ENCODE measurements at places on chromosomes 6 and 20.

DNA sequence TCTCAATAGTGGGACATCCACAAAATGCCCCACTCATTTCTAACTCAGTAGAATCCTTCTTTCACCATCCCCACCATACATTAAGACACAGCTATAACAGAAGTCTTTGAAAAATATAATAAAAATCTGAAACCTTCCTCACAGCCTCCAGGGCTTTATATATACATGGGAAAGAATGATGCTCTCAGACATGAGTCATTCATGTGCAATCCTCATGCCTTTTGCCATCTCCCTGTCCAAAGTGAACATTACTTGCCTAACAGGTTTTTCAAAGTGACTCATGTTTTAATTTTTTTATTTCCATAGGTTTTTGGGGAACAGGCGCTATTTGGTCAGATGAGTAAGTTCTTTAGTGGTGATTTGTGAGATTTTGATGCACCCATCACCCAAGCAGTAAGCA lies 162.7 kb downstream of the RALGAPA2 start:
- no peak for DNase-seq

GRCh38 chr20:59644371-59644939 lies 40.1 kb downstream of the PHACTR3 start:
- DNase-seq: no peak

- no peak for DNase-seq
Measured at GRCh38 chr6:11621119-11621518, 83.6 kb downstream of the TMEM170B start.

DNA sequence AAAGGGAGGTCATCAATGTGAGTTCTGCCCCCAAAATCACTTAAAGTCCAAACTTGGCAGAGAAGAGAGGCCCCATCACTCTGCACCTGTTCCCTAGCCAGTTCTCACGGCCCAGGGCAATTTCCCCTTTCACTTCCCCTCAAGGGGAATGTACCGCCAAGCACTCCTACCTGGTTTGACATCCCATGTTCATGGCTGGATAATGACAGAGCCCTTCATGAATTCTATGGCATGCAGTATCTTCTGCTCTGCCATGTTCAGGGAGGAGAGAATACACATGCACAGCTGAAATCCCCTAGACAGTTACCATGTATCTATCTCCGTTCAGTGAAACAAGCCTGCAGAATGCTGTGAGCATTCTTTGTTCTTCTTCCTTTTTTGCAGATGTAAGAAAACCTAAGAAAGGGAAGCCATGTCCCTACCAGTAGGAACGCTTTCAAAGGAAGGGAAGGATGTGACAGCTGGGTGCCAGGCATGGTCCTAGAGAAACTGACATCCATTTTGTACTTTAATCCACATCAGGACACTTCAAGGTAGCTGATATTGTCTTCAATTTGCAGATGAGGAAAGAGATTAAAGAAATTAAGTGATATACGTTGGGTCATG lies 79.8 kb upstream of the ARID1B start:
- DNase-seq: no peak

- DNase-seq: no peak
Measured at GRCh38 chr20:44494681-44495080, 19.0 kb downstream of the TTPAL start.

- DNase-seq: no peak
Measured at GRCh38 chr20:46299078-46299477, 9.2 kb downstream of the CDH22 start.

GRCh38 chr6:82712826-82713225 lies 349.2 kb downstream of the TPBG start:
- no peak for DNase-seq

DNA sequence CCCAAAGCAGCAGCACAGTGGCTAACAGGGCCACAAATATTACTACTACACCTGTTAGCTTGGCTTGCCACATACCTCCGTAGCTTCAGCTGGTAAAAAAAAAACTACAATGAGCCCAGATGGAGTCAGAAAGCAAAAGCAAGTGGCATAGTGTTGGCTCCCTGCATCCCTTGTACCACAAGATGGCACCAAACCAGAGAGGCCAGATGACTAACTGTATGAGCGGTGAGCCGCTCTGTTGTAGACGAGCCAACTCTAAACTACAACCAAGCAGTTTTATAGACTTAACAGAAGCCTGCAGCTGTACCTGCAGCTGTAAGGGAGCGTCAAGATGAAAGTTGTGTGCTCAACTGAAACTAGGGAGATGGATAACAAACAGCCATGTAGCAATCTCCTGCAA lies 84.5 kb upstream of the MCHR2 start:
- no peak for DNase-seq

DNA sequence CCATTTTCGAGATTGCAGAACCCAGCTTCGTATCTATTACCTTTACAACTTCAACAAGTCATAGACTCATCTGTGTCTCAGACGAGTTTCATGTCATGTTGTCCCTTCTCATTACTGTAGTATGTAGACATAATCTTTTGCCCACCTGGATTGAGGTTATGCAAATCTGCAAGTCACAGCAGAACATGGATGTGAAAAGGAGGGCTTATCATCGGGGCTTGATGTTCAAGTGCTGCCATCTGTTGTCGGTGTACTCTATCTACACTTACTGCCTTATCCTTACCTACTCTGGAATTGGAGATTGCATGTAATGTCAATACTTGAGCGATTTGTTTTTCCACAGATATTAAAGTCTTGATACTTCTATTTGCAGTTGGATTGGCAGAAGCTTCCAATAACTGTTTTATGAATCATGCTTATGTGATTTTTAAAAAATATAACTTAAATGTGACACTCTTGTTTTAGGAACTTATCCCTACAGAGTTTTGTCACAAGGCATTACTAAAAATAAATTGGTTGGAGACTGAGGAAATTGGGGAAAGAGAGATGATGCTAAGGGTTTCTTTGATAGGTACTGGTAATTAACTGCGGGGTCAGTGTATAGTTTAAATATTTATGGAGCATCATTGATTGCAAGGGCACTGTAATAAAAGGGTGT lies 3.0 kb upstream of the GOPC start:
- DNase-seq: no peak

DNA sequence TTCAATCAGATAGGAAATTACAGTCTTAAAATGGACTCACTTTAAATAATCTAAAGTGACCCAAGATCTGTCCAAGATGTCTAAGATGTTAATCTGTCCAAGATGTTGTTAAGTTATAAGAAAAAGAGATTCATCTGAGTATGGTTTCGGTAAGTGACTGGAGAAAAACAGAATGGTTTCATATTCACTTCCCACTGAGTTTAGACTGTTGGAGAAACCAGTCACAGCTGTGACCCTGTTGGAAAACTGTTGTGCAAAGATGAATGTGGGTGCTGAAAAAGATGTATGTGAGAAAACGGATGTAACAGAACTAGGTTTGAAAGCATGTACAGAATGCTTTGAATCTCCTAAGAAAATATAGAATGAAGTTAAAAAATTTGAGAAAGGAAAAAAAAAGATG lies 325.9 kb downstream of the COL12A1 start:
- no peak for DNase-seq

GRCh38 chr20:2118783-2119182 lies 17.2 kb downstream of the STK35 start:
- DNase-seq: no peak

- no peak for DNase-seq
Measured at GRCh38 chr6:72911463-72912155, 289.7 kb downstream of the KCNQ5 start.

GRCh38 chr20:40948465-40949267 lies 80.0 kb upstream of the TOP1 start:
- DNase-seq: no peak

GRCh38 chr6:47663462-47664216 lies 34.7 kb upstream of the ADGRF4 start:
- DNase-seq: no peak

- DNase-seq: no peak
Measured at GRCh38 chr20:61575151-61575937, 323.3 kb downstream of the CDH4 start.

DNA sequence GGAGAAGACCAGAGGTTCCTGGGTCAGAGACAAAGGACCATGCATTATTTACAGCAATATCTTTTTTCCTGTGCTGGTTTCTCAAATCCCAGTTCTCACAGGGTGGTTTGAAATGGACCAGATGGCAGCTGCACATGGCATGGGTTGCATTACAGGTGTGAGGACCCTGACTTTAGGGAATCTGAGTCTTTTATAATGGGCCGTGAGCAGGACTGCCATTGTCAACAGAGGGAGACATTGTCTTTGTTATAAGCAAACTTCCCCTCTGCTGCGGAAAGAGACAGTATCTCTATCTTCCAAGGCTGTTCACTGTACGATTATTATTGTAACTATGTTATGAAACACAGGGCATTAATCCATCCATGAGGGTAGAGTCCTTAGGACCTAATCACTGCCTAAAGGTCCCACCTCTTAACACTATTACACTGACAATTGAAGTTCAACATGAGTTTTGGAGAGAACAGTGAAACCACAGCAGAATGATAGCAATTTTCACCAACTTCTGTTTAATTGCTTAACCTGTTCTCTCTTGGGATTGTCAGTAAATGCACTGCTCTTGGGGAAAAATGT lies 156.1 kb upstream of the AGPAT4 start:
- DNase-seq: no peak

DNA sequence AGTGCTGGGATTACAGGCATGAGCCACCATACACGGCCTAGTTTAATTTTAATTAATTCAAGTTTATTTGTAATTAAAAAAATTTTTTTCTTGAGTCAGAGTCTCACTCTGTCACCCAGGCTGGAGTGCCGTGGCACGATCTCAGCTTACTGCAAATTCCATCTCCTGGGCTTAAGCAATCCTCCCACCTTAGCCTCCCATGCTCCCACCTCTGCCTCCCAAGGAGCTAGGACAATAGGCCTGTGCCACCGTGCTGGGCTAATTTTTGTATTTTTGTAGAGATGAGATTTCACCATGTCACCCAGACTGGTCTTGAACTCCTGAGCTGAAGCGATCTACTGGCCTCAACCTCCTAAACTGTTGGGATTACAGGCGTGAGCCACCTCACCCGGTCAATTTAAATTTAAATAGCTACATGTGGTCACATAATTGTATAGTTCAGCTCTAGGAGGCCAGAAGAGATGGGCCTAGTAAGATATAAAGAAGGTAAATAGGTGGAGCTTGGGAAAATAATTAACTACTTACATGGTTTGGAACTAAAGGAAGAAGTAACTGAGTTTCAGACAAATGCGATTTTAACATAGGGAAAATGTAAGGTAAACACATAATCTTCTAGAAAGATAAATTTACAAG lies 220.0 kb upstream of the CITED2 start:
- DNase-seq: no peak

- no peak for DNase-seq
Measured at GRCh38 chr20:19673575-19673974, 84.5 kb upstream of the RIN2 start.

GRCh38 chr6:14037402-14038277 lies 79.9 kb upstream of the CD83 start:
- no peak for DNase-seq

DNA sequence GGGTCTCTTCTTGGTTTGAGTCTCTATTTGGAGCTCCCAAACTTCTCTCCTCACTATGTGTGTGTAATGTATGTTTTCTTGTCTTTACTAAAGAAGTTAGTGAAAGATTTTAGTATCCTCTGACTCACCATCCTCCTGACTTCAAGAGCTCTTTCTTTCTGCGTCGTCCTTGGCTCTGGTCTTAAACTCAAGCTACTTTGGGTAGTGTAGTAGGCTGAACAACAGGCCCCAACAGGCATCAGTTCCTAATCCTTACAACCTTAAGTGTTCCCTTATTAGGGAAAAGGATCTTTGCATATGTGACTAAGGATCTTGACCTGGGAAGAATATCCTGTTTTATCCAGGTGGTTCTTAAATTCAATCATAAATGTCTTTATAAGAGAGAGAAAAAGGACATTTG lies 810.2 kb downstream of the MAFB start:
- DNase-seq: no peak

GRCh38 chr6:135600086-135600702 lies 102.7 kb upstream of the AHI1 start:
- no peak for DNase-seq
